Placental pericyte (primary cell): ENCODE measurements at places on chromosomes 4 and X. TPM values are rescaled to one million over a fixed set of nuclear protein-coding genes. Genes with fewer than 3 reads are reported as not detected.

The SH3TC1 gene
- 49.4 and 51.2 TPM in 2 replicates for total RNA-seq

The GAGE12J gene
- not detected in 2 replicates for total RNA-seq

The YY2 gene
- 2.1 and 3.5 TPM in 2 replicates for total RNA-seq

The MSMO1 gene
- total RNA-seq: 264 and 362 TPM in 2 replicates

The ZBTB49 gene
- total RNA-seq: 5.9 and 8.7 TPM in 2 replicates

The SMIM9 gene
- not detected in 2 replicates for total RNA-seq

The MAGEB1 gene
- total RNA-seq: not detected in 2 replicates

The FRAS1 gene
- total RNA-seq: 0.57 and 13.8 TPM in 2 replicates

The SLC34A2 gene
- total RNA-seq: not detected in 2 replicates

The SUPT20HL2 gene
- total RNA-seq: under 0.01 and 0.43 TPM in 2 replicates

The DDIT4L gene
- total RNA-seq: 5.6 and 12.5 TPM in 2 replicates

The CXCL13 gene
- total RNA-seq: not detected in 2 replicates

The OPRPN gene
- total RNA-seq: not detected in 2 replicates

The SPANXA1 gene
- total RNA-seq: not detected in 2 replicates

The EVC gene
- 38.3 and 64.7 TPM in 2 replicates for total RNA-seq

The PNMA6A gene
- total RNA-seq: 0.29 and 1.5 TPM in 2 replicates

The FHIP1A gene
- under 0.01 and 0.14 TPM in 2 replicates for total RNA-seq

The NKAP gene
- total RNA-seq: 4.0 and 6.3 TPM in 2 replicates

The UPF3B gene
- total RNA-seq: 1.0 and 1.5 TPM in 2 replicates

The TTC29 gene
- total RNA-seq: 0.22 and 3.1 TPM in 2 replicates

The DIPK2B gene
- total RNA-seq: 0.14 TPM in 1 of 2 replicates, not detected in the other

The LRCH2 gene
- 7.4 and 13.1 TPM in 2 replicates for total RNA-seq

The ZFYVE28 gene
- 5.3 and 7.4 TPM in 2 replicates for total RNA-seq

The SPANXN4 gene
- not detected in 2 replicates for total RNA-seq

The VSIG4 gene
- total RNA-seq: 0.14 TPM in 1 of 2 replicates, not detected in the other
